ENCODE measurements at places on chromosomes 6 and 20. TPM values are rescaled to one million over a fixed set of nuclear protein-coding genes. Genes with fewer than 3 reads are reported as not detected.

GRCh38 chr6:149443411-149444181 lies 41.2 kb downstream of the ZC3H12D start:
- no peak overlapping the region for H3K4me3 ChIP-seq
- peak overlapping the region; percentile 40 for H3K27ac ChIP-seq
- H3K4me1 ChIP-seq = peaks cover 19% of the 10 kb centered on the region
- peaks cover 10% of the 10 kb centered on the region for H3K36me3 ChIP-seq
- H3K27me3 ChIP-seq = no peaks in the 10 kb centered on the region

- H3K4me1 ChIP-seq = no peaks in the 10 kb centered on the region
- no peak for DNase-seq
- no peak overlapping the region for H3K4me3 ChIP-seq
- no peak overlapping the region for H3K27ac ChIP-seq
- peaks cover 3% of the 10 kb centered on the region for H3K27me3 ChIP-seq
These were observed 459 bp downstream of the LBP start for GRCh38 chr20:38346741-38347140.

DNA sequence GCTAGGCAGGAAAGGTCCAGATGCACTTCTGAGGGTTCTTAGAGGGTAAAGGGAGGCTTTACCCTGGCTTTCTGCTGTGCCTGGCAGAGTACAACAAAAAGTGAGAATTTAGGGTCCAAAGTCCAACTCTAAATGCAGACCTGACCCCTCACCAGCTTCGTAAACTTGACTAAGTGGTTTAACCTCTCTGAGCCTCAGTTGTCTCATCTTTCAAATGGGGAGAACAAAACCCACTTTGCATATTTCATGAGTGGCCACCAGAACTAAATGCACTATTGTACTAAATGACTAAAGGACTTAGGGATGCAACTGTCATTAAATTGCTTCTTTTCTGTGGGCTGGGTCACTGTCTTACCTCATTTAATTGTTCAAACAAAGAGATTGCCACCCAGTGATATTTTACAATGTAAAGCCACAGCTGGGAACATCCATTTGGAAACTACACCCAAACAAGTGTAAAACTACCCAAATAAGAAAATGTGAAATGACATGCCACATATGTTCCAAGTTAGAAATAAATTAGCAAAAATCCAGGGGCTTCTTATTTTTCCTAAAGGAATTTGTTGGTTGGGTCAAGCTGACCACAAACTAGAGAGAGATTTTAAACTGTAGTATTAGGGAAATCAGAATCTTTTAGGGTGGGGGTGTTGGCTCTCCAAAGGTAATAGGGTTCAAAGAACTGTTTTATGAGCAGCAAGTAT lies 48.3 kb upstream of the RIN2 start:
- no peaks in the 10 kb centered on the region for H3K4me1 ChIP-seq
- no peak overlapping the region for H3K27ac ChIP-seq

- H3K36me3 ChIP-seq = peaks cover 30% of the 10 kb centered on the region
- H3K4me3 ChIP-seq = no peak overlapping the region
- H3K27ac ChIP-seq = no peak overlapping the region
- no peaks in the 10 kb centered on the region for H3K27me3 ChIP-seq
These were observed 23.6 kb downstream of the MBOAT1 start for GRCh38 chr6:20188630-20189075.

- H3K27ac ChIP-seq = peak overlapping the region; percentile 6
- H3K4me1 ChIP-seq = peaks cover 53% of the 10 kb centered on the region
- H3K27me3 ChIP-seq = no peaks in the 10 kb centered on the region
- peaks cover 56% of the 10 kb centered on the region for H3K36me3 ChIP-seq
- no peak overlapping the region for H3K4me3 ChIP-seq
- DNase-seq = no peak
These were observed 9.7 kb downstream of the EIF2S2 start for GRCh38 chr20:34102342-34102741.

GRCh38 chr20:9260027-9260426 lies 191.1 kb downstream of the PLCB4 start:
- no peaks in the 10 kb centered on the region for H3K4me1 ChIP-seq
- H3K36me3 ChIP-seq = no peaks in the 10 kb centered on the region
- no peak overlapping the region for H3K27ac ChIP-seq
- H3K27me3 ChIP-seq = no peaks in the 10 kb centered on the region
- H3K4me3 ChIP-seq = no peak overlapping the region
- DNase-seq = no peak

GRCh38 chr6:125481056-125481455 lies 179.3 kb upstream of the HDDC2 start:
- H3K4me1 ChIP-seq = no peaks in the 10 kb centered on the region
- H3K4me3 ChIP-seq = no peak overlapping the region
- no peak for DNase-seq
- peaks cover 2% of the 10 kb centered on the region for H3K27me3 ChIP-seq
- H3K27ac ChIP-seq = no peak overlapping the region

DNA sequence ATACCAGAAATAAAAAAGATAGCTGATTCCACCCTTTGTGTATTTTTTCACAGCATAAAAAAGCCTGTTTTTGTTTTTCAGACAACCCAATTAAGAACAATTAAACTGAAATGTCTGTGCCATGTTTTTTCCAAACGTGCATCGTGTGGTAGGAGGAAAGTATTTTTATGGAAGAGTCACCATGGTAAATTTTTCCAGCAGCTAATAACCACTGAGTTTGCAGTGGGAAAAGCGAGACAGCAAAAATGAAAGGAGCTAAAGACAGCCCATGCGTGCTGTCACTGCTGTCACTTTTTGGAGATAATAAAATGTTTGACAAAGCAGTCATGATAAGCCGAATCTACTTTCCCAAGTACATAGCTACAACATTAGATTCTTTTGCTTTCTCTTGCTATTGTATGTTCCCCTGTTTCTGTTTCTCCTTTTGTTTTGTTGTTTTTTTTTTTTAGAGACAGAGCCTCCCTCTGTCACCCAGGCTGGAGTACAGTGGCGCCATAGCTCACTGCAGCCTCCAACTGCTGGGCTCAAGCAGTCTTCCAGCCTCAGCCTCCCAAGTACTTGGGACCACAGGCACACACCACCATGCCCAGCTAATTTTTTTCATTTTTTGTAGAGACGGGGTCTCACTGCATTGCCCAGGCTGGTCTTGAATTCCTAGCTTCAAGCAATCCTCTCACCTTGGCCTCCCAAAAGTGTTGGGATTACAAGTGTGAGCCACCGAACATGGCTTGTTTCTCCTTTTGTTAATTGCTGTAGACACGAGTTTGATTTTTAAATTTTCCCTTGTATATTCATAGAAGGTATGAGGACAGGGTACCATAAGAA lies 261.3 kb downstream of the TMEM242 start:
- no peaks in the 10 kb centered on the region for H3K27me3 ChIP-seq
- H3K4me3 ChIP-seq = no peak overlapping the region
- H3K27ac ChIP-seq = no peak overlapping the region
- H3K36me3 ChIP-seq = peaks cover 5% of the 10 kb centered on the region

GRCh38 chr6:150142097-150142669 lies 661 bp upstream of the PPP1R14C start:
- no peak for DNase-seq
- peaks cover 9% of the 10 kb centered on the region for H3K4me1 ChIP-seq
- H3K27ac ChIP-seq = no peak overlapping the region
- H3K36me3 ChIP-seq = no peaks in the 10 kb centered on the region

GRCh38 chr20:63005862-63006539 lies 763 bp downstream of the BHLHE23 start:
- H3K4me1 ChIP-seq = peaks cover 7% of the 10 kb centered on the region
- H3K27me3 ChIP-seq = peaks cover 61% of the 10 kb centered on the region
- H3K36me3 ChIP-seq = peaks cover 3% of the 10 kb centered on the region
- H3K27ac ChIP-seq = no peak overlapping the region

GRCh38 chr6:53718597-53719460 lies 53.3 kb upstream of the KLHL31 start:
- H3K36me3 ChIP-seq = no peaks in the 10 kb centered on the region
- DNase-seq = peak; percentile 27
- H3K4me1 ChIP-seq = peaks cover 6% of the 10 kb centered on the region

Gene CTCFL
- total RNA-seq = not detected

Gene TSPO2
- not detected for total RNA-seq

Gene NOL4L
- 14.3 TPM for total RNA-seq
